Epithelial cell of esophagus (primary cell): ENCODE measurements at places on chromosomes 7 and 10.
A peak's percentile ranks its signal among the peaks of the same experiment; 100 is the strongest.

DNA sequence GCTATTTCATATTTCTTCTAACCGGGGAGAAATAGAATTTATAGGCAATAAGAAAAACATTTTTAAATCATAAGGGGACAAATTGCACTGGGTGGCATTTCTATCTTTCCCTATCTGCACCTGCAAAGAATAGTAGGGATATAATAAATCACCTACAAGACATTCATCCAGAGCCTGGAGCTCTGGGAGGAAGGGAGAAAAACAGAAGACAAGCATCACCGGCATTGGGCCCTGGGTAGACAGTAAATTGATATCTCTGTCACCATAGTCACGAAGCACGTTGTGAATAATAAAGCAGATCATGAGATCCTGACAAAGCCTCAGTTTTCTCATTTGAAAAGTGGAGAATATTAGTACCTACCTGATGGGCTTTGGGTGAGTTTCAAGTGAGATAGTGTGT, 685.6 kb downstream of the XPNPEP1 start:
- no peak for DNase-seq

- no peak for DNase-seq
Observed at GRCh38 chr7:82067628-82068264, 297.9 kb upstream of the HGF start.

GRCh38 chr7:100166317-100166940, 2.0 kb downstream of the GAL3ST4 start:
- no peak for DNase-seq

GRCh38 chr10:100868382-100868781, 44.4 kb upstream of the SLF2 start:
- DNase-seq: no peak

DNA sequence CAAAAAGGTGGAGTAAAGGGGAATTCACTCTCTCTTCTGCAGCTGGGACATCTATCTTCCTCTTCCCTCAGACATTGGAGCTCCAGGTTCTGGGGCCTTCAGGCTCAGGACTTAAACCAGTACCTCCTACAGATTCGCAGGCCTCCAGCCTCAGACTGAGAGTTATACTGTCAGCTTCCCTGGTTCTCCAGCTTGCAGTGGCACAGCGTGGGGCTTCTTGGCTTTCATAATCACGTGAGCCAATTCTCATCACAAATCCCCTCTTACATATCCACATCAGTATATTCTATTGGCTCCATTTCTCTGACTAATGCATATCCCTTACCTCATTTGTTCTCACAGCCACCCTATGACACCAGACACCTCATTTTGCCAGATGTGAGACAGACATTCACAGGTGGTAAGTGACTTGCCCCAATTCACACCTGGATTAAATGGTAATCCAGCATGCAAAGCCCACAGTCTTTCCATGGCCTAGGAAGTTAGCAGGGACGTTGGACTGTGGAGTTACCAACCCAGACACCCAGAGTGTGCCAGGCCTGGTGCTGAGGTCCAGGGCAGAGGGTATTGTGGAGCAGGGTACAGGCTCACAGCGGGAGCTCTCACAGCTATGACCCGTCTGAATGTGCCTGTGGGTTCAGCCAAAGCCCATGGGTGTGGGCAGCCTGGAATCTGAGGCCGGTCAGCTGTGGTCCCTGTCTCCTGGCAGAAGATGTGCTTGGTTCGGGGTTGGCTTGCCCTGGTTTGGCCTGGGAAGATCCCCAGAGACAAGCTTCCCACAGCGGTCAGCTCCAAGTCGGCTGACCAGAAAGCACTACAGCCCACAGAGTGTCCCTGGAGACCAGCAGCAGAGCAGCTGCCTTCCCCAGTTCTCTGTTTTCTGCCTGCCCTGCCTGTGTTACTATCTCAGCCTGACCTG, 18.4 kb upstream of the ZCCHC24 start:
- DNase-seq: no peak

GRCh38 chr7:28984631-28985030, 26.5 kb upstream of the TRIL start:
- peak; percentile 67 for DNase-seq

- DNase-seq: no peak
Observed at GRCh38 chr7:66518151-66518691, 110.5 kb upstream of the KCTD7 start.

DNA sequence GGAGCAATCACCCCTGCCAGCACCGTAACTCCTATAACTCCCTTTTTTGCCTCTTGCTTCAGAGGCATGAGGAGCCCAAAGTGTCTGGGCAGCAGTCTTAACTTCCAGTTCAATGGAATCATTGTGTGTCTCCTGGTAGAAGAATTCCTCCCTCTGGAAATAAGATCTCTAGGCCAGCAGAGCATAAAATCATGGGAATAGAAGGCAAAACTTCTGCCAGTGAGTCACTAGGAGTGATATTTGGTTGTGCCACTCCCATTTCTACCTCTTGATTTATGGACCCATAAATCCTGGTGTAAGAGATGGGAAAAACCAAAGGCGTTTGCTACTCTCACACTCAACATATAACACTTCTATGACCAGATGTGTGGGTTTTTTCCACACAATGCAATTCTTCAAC, 104.9 kb upstream of the FAM180A start:
- peak; percentile 21 for DNase-seq
